ENCODE measurements at places on chromosomes 7 and 10.

DNA sequence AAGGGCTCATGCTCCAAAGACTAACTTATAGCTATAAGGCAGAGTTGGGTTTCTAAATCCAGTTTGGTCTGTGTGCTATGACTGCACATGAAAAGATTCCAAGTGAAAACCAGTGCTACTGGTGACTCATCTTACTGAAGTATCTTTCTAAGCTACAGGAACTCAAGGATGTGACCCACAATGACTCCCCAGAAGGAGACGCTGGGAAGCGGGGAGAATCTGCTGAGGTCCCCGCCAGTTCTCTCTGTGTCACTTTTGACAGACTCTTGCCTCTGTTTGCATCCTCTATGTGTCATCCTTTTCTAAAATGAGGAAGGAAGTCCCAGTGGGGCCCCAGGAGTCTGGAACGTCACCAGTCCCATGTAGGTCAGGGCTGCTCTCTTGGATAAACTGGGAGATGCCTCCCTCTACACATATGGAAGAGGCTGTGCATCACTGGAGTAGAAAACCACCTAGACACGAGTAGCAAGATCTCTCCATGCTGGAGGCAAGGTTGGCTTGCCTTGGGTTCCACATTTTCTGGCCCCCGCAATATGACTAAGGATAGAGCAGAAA lies 28.8 kb upstream of the GPR26 start:
- no peak for DNase-seq

GRCh38 chr7:63039882-63040281 lies 958.8 kb upstream of the ZNF722 start:
- no peak for DNase-seq

DNA sequence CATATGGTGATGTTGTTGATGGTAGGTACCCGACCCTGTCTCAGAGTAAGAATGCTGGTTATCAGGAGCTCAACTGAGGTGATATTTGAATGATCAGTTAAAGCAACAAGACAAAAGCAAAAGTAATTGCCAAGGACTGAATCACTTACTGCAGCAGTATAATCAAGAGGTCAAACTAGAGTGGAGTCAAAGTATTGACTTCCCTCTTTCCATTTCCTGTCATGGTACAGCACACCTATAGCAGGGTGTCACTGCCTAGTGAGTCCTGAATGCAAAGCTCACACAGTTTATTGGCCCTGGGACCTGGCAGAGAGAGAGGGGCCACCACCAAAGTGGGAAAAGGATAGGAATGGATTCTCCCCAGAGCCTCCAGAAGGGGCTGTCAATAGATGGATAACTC lies 886.1 kb upstream of the SORCS1 start:
- no peak for DNase-seq

DNA sequence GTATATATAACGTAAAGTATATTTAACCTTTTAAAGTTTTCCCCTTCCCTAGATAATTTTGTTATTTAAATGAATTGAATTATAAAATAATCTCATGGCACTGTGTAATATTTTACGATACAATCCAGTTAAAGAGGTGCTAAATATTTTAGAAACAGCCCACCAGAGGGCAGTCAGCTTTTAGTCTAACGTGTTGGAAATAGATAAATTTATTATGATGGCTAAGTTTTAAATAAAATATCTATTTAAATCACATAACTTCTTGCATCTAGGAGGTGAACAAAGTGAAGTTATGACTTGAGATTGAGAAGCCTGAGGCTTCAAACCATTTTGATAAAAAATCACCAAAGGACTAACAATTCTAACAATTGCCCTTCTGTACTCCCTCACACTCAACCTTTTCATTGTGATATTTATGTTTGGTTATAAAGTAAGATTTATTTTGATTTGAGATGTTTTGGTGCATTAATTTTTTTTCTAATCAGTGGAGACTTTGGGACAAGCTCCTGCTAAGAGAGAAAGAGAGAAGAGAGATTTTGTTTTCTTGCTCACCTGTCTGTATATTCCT lies 171.5 kb upstream of the SP4 start:
- peak; percentile 49 for DNase-seq

GRCh38 chr10:119461380-119461779 lies 81.1 kb downstream of the RGS10 start:
- DNase-seq = no peak

GRCh38 chr7:37395618-37396259 lies 52.9 kb downstream of the ELMO1 start:
- no peak for DNase-seq

- DNase-seq = no peak
These were observed 54.9 kb downstream of the HK1 start for GRCh38 chr10:69333205-69333604.

GRCh38 chr10:89241486-89242344 lies 9.9 kb downstream of the LIPA start:
- DNase-seq = no peak

DNA sequence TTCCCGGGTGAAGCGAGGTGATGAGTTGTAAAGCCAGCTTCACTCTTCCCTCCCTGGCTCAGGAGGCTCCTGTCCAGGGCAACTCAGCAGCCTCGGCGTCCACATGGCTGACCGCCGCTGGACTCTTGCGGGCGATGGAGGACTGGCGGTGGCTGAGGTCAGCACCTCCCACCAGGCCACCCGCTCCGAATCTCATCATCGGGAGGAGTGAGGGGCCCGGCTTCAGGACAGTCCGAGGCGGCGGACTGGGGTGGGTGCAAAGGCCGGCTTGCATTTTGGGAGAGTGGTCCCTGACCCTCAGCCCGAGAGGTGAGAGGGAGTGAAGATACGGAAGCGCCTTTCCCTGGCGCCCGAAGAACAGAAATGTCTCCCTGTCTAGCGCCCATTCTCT lies 759 bp downstream of the DNAJB12 start:
- DNase-seq = no peak

DNA sequence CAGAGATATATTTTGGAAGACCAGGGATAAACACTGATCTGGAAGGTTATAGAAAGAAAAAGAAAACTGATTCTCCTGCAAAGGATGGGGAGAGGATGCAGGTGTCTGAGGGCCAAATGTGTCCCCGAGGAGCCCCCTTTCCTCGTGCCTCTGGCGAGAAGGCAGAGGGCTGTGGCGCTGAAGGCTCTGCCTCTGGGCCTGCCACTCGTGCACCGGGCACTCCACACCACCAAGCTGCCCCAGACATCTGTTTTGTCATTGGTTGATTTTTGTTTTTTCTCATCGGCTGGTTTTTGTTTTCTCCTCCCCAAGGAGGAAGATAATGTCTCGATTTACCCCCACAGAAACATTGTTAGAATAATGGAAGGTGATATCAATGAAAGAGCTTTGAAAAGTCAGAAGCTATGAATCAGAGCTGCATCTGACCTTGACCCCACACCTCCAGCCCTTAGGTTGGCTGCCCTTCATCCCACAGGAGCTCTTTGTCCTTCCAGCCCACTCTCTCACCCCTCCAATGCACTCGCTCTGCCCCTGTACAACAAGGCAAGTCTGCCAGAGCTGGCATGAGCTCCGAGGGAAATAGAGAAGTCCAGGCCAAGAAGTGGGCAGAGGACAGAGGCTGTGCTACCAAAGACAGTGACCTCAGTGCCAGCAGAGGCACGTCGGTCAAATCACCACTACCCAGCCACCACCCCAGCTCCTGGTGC lies 124.8 kb downstream of the TCERG1L start:
- DNase-seq = no peak

DNA sequence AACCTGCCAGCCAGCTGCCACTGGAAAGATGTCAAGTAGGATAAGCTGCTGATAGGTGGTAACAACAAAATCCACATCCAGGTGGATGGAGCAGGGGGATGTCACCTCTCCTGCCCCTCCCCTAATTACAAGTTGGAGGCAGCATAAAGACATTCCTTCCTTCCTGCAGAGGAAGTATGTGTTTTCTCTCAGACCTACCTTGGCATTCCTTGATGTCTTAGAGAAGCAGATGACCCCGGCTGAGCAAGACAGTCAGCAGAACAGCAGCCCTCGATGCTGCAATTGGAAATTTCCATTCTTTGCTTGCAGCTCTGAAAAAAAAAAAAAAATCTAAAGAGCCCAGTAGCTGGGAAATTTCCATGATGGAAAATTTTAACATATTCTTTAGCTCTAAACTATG lies 137.5 kb upstream of the MKLN1 start:
- no peak for DNase-seq

DNA sequence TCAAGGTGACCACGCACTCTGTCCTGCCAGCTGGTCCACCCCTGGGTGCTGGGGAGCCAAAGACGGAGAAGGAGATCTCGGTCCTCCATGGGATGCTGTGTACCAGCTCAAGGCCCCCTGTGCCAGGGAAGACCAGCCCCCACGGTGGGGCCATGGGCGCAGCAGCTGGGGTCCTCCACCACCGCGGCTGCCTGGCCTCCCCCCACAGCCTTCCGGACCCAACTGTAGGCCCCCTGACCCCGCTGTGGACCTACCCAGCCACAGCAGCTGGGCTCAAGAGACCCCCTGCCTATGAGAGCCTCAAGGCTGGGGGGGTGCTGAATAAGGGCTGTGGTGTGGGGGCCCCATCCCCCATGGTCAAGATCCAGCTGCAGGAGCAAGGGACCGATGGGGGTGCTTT lies 5.4 kb downstream of the NYAP1 start:
- no peak for DNase-seq

DNA sequence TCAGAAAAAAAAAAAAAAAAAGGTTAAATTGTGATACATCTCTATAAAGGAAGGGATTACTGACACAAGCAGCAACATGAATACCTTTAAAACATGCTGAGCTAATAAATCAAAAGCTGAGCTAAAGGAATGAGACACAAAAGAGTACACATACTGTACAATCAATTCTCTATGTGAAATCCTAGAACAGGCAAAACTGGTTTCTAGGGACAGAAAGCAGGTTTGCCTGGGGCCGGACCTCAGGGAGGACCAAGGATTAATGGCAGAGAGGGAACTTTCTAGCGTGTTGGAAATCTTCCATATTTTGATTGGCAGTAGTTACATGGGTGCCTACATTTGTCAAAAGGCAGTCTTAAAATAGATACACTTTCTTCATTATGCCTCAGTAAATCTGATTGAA lies 52.5 kb downstream of the KLRG2 start:
- no peak for DNase-seq

- DNase-seq = no peak
These were observed 264.3 kb upstream of the RNF32 start for GRCh38 chr7:156376317-156376716.

- no peak for DNase-seq
These were observed 128.6 kb downstream of the OAT start for GRCh38 chr10:124289851-124290795.

DNA sequence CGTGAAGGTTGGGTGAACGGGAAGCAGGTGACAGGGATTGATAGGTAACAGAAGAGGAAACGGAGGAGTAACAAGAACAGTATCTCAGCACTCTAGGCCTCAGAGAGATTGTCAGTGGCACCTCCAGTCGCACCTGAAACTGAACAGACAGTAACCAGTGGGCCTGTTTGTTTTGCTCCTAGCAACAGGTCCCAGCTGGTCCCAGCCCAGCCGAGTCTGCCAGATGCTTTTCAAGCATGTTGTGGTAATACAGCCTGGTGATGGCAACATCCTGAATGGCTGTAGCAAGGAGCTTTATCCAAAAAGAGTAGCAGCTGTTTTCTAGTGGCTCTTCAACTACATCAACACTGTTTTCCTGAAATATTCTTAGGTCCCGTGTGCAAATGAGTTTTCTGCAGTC lies 4.7 kb downstream of the CACNB2 start:
- DNase-seq = no peak

DNA sequence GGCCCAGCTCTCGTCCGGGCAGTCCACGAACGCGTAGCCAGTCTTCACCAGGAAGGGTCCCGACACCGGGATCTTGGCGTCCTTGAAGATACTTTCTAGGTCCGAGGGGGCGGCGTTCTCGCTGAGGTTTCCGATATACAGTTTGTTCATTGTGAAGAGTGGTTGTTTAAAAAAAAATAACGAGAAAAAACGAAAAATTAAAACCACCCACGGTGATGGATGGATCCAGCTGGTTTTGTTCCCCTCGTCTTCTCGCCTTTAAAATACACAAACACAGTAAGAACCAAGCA lies 385 bp downstream of the IGF2BP3 start:
- no peak for DNase-seq

DNA sequence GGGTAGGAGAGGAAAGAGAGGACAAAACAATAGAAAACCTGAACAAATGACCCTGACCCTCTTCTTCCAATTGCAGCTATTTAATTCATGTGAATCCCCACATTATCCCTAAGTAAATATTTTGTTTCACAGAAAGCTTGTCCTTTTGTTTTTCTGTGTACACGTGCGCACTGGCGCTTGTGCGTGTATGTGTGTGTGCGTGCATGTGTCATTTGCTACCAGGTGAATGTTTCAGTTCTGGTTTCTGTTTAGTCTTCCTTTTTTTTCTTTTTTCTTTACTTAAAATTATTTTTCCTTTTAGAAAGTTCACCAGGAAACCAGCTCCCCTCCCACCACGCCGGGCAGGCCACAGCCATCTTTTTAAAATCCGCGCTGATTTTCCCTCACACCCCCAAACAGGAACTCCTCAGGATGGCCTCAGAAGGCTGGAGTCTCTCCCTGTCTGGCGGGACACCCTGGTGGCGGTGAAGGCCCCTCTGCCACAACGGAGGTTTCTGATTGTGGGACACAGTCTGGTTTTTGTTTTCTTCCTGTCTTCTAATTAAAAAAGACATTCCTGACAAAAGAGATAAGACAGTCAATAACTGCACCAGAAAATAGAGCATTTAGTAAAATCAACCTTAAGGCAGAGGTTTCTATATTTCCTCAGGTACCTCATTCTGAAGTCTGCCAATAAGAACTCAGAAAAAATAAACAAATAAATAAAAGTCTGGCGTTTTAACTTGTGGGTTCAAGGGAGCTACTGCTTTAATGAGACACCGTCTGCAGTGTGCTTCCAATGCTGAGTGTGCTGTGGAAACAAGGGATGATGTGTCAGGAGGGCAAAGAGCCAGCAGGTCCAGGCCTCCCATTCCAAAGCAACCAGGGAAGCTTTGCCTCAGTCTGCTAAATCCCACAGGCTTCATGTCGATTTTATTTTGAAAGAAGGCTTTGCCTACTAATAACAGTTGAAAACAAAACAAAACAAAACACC lies 17.4 kb downstream of the IRF5 start:
- no peak for DNase-seq

- no peak for DNase-seq
These were observed 41.9 kb downstream of the PRPF18 start for GRCh38 chr10:13628661-13629060.

- no peak for DNase-seq
These were observed 20.3 kb upstream of the CPXM2 start for GRCh38 chr10:123911866-123912265.

DNA sequence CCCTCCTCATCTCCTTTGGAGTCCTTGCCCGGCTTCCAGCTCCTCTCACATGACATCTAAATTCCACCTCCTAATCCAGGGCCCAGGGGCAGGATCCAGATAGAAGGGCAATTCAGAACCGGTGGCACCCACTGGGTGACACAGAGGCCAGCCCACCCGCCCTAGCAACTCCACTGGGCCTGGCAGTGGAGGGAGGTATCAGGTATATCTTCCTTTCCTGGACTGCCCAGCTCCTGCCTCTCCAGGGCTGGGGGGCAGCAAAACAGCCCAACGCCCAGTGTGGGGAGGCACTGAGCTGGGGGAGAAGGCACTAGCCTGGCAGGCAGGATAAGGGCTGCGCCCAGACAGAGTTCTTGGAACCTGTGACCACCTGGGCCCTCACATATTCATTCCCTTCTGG lies 10.4 kb upstream of the TRIM8 start:
- DNase-seq = no peak

GRCh38 chr7:79361214-79361613 lies 92.3 kb downstream of the MAGI2 start:
- DNase-seq = no peak

- DNase-seq = no peak
These were observed 3.1 kb upstream of the PYROXD2 start for GRCh38 chr10:98417973-98418664.

GRCh38 chr10:16748749-16749148 lies 68.5 kb downstream of the RSU1 start:
- no peak for DNase-seq
